ENCODE measurements at places on chromosomes 4 and X.

DNA sequence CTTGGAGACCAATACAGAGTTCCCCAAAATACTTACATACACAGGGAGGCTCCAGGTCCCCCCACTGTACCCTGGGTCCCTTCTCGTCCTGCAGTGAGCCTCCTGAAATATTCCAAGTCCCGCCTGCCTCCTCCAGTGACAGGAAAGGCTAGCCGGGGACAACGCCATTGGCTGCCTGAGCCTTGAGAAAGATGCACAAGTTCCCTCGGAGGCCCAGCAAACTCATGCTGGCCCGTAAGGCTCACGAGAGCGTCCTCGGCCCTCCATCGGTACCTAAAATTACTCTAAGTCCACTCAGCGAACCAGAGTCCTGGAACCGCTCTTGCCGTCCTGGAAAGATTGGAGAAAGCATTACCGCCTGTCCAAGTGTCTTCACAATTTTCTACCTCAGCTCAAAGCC is 228.6 kb downstream of the ADAM29 start:
- no peak for DNase-seq

DNA sequence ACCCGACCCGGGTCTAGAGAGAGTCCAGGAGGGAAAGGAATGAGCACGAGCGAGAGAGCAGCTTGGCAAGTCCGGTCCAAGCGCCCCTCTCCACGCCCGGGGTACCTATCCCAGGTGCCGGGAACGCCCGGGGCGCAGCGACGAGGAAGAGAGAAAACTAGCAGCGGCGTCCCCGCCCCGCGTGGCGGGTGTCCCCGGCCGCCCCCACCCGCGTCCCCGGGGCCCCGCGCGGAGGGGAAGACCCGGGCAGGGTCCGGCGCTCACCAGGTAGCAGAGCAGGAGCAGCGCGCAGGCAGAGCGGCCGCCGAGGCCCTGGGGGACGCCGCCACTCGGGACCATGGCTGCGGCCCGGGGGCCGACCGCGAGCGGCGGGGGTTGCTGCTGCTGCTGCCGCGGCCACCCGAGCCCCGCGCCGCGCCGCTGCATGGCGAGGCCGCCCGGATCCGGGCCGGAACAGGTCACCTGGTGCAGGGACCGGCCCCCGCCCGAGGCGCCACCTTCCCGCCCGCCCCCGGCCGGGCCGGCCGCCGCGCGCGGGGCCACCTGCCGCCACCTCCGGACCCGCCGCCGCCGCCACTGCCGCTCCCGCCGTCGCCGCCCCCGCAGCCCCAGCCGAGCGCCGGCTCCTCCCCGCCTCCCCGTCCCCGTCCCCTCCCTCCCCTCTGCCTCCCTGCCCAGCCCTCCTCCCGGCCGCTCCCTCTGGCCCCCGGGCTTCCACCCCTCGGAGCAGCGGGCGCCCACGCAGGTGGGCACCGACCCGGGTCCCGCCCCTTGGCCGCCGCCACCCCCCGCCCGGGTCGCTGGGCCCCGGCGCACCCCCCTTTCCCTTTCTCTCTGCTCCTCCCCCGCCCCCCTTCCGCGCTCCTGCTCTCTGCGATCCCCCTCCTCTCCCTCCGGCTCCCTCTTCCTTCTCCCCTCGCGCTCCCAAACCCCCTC is at the start of gene SEL1L3:
TSS of gene SEL1L3 (minus strand) at position 578 of the 936 bp plus-strand sequence. CDS start at position 426, 152 bp downstream.
- DNase-seq: peak; percentile 53

DNA sequence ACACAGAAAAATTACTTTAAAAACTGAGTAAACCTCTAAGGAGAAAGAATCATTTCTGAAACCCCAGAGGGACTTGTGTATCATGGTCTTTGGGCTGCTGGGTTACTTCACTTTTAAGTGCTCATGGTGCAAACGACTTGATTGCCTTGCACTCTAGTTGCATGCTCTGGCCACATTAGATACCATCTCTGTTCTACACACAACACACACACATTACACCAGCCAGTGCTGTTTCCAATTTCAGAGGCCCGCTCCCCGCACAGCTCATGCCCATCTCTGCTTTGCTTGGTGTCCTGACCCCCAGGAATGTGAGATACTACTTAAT is 2.1 kb downstream of the PPP3CA start:
- DNase-seq: no peak

GRCh38 chrX:101493225-101493624 is 8.0 kb downstream of the ARMCX4 start:
- DNase-seq: no peak

DNA sequence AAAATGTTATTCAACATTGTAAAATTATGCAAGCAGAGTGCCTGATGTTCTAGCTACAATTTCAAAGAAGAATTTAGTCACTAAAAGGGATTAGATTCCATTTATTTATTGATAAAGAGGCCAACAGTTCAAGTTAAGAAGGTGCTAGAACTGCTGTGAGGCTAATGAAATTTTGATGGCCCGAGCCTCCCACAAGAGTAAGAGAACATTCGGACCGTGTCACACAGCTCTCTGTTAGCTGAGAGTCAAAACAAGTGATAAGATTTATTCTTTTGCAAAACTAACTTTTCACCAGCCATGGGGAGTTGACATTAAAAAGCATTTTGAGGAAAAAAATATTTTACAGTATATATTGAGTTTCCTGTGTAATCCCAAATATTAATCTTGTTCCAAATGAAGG is 106.8 kb downstream of the TENM3 start:
- DNase-seq: no peak

- no peak for DNase-seq
Observed at GRCh38 chr4:44532851-44533250, 84.2 kb upstream of the KCTD8 start.

GRCh38 chr4:81574991-81575390 is 103.3 kb upstream of the RASGEF1B start:
- DNase-seq: no peak

- DNase-seq: no peak
Observed at GRCh38 chrX:63506320-63506719, 155.2 kb upstream of the SPIN4 start.

DNA sequence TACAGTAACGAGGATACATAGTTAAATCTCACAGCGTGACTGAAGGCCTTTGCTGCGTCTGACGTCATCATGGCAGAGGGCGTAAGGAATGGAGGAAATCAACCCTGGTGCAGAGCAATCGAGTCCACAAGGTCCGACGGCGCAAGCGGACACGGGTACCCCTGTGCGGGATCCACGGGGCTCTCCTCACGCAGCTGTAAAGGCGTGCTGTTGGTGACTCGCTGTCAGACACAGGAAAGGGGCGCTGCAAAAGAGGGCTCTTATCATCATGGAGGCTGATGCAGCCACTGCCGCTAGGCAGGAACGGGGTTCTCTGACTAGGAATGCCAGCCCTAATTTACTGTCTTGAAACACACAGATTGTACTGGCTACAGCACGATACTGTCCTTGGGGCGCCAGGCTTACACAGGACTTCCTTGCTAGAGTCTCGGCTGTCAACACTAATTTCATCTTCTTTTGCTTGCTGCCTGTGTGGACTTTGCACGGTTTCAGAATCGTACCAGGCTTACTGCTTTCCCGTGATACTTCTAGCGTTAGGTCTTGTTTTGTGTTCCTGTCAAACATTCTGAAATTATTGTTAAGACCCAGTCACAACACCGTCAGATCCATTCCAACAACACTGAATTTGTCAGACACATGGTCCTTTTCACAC is 13.6 kb downstream of the RNF212 start:
- no peak for DNase-seq

GRCh38 chr4:118814058-118814457 is 21.9 kb downstream of the SEC24D start:
- DNase-seq: no peak

GRCh38 chr4:57494821-57495220 is 384.6 kb upstream of the IGFBP7 start:
- DNase-seq: no peak

DNA sequence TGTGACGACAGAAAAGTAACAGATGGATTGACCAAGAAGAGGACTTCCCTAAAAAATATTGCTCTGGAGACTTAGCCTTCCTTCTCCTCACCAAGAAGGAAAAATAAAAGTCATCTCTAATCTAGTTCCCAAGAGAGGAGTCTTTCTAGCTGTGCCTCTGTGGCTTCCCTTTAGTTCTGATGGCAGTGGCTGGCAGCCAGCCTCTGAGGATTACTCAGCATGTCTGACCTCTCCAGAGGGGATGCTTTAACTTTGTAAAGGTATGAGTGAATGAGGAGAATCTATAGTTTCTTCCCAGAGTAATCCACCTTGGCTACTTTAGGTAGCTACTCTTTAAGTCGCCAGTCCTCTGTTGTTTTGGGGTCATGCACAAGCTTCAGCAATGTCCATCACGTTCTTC is 163.9 kb upstream of the KIT start:
- no peak for DNase-seq

DNA sequence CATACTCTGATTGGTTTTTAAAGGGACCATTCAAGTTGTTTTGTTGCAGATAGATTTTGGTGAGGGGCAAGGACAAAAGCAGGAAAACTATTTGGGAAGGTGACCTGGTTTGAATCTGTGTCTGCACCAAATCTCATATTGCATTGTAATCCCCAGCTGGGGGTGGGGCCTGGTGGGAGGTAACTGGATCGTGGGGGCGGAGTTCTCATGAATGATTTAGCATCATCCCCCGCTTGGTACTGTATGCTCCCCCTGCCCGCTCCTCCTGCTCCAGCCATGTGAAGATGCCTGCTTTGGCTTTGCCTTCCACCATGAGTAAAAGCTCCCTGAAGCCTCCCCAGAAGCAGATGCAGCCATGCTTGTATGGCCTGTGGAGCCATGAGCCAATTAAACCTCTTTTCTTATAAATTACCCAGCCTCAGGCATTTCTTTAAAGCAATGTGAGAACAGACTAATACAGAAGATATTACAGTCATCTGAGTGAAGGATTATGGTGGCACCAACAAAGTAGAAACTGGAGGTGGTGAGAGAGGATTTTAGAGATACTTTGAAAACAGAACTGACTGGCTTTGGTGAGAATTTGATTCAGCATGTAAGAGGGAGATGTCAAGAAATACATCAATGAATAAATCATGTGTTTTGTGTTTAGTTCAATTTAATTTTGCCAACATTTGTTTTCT is 14.4 kb downstream of the IL21 start:
- no peak for DNase-seq

DNA sequence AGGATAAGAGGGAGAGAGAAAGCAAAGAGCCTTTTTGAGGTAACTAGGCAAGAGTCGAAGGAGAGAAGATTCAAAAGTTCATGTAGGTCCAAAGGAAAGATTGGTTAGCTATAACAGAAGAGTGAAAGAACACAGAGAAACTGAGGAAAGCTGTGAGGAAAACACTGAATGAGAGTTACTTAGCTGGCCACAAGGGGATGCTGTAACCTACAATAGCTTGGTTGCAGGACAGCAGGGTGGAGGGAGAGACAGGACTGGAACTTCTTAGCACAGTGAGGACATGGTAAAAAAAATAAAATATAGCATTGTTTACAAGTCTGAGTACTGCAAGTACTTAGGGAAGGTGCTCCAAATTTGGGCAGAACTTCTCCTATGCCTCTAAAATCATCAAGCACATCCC is 48.3 kb downstream of the RAI2 start:
- no peak for DNase-seq

- DNase-seq: no peak
Observed at GRCh38 chr4:26113339-26113940, 199.4 kb downstream of the SMIM20 start.

DNA sequence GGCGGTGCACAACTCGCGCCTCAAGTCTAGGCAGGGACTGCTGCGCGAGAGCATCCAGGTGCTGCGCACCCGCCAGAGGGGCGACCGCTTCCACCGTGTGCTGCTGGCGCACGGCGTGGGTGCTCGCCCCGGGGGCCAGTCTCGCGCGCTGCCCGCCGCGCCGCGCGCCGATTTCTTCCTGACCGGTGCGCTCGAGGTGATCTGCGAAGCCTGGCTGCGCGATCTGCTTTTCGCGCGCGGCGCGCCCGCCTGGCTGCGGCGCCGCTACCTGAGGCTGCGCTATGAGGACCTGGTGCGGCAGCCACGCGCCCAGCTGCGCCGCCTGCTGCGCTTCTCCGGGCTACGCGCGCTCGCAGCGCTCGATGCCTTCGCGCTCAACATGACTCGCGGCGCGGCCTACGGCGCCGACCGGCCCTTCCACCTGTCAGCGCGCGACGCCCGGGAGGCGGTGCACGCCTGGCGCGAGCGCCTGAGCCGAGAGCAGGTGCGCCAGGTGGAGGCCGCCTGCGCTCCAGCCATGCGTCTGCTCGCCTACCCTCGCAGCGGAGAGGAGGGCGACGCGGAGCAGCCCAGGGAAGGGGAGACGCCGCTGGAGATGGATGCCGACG is 1.3 kb downstream of the CHST7 start:
- DNase-seq: peak; percentile 54

GRCh38 chr4:169080981-169081380 is 70.9 kb upstream of the CBR4 start:
- no peak for DNase-seq

DNA sequence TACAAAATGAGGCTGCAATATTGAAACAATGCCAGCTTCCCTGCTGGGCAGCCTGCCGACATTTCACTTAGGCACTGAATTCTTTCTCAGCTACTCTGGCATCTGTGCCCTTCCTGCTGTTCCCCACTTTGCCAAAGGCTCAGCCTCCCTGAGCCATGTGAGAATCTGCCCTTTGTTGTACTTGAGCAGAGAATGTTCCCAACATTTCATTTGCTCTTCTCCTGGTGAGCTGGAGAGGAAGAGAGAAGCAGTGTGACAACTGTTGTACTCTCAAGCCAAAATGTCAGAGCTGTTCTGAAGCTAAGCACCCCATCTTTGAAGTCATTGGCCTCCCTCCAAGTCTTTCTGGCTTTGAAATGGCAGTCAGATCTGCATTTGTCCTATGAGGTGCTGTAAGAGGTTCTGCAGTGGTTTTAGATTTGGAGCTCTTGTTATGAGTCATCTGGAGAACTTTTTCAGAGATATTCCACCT is 32.5 kb downstream of the LANCL3 start:
- peak; percentile 47 for DNase-seq

DNA sequence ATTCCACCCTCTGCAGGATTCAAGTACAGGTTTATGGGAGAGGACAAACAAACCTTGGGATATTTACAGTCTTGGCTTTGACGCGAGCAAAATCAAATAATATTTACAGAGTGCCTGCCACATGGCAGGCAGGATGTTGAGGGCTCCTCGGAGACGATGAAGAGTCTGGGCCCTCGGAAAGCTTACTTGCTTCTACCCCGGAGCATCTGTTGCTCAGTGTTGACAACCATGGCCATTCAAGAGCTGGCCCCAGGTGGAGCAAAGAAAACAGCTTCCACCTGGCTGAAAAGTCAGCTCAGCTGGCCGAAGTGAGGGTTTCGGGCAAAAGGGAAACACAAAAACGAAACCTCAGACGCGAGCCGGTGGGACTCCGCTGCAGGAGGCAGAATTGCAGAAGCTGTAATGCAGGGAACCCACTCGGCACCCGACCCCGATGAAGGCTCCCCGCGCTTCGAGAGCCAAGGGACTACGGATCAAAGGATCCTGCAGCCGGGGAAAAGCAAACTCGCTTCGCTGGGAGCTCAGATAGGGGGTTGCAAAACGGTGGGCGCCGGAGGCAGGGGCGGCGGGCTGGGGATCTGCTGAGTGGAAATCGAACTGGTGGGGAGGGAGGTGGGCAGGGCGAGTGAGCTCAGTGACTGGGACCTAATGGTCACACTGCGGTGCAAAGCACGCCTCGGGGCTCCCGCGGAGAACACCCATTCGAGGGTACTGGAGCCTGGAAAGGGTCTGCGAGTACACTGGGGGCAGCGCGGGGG is 805 bp downstream of the ATP8A1 start:
- peak; percentile 62 for DNase-seq

GRCh38 chr4:176191974-176192373 is 3.4 kb downstream of the SPATA4 start:
- no peak for DNase-seq
